HepG2 (cell line): ENCODE measurements at places on chromosomes 7 and 10. TPM values are rescaled to one million over a fixed set of nuclear protein-coding genes. Genes with fewer than 3 reads are reported as not detected.

GRCh38 chr7:84083846-84084245, 110.7 kb downstream of the SEMA3A start:
- DNase-seq: no peak

DNA sequence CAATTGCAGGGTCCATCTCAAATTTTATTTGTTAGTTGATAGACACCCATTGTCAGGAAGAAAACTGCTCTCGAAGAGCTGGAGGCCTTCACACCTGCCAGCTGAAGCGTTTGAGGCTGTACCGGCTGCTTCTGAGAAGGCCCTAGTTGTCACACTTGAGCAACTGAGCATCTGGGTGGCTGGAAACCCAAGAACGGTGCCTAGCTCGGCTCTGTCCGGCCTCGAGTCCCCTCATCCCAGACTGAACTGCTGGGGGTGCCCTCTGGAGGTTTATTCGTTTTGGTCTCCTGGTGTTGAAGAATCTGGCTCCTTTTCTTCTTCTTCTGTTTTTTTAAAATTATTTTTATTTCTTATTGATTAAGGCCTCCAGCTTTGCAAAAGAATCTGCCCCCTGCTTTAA, 59.3 kb upstream of the EXOC6 start:
- no peak for DNase-seq

SLC26A3 gene
- 0.08 and 0.11 TPM in 2 replicates for total RNA-seq

- DNase-seq: no peak
Measured at GRCh38 chr7:88363249-88363648, 56.6 kb upstream of the STEAP4 start.

DNA sequence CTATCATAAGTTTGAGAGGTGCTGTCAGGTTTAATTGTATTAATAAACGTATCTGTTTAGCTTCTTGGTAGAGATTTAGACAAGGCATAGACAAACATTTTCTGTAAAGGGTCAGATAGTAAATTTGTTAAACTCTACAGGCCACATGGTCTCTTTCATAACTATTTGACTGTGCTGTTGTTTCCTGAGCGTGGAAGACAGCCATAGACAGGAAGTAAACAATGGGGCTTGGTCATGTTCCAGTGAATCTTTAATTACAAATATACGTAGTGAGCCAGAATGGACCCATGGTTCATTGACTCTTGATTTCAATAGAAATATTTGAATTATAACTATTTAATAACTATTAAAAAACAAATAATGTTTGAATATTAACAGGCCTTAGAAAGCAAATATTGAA, 451.1 kb downstream of the SH2D4B start:
- no peak for DNase-seq

DNA sequence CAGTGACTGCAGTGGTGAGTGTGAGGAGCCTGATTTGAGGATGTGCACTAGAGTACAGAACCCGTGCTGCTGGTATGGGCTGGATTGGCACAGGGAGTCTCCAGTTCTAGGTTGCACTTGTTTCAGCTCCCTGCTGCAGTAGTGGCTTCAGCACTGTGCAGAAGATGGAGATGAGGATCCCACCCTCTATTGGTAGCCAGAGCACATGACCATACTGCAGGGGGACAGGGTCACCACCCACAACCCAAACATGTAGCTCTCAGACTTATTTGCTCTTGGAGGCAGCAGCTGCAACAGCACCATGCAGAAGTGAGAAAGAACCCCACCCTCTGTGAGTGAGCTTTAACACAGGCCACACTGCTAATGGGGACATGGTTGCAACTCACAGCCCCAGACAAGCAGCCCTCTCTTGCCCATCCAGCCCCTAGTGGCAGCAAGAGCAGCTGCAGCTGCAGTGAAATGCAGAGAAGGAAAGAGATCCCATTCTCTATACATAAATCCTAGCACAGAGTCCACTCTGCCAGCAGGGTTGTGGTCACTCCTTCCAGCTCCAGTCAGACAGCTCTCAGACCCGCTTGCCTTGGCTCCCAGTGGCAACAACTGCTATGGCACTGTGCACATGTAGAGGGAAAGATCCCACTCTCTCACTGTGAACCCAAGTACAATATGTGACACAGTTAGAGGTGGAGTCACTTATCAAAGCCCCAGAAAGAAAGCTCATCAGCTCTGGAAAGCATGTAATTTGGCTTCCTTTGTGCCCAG, 51.4 kb upstream of the SCIN start:
- peak; percentile 34 for DNase-seq

DNA sequence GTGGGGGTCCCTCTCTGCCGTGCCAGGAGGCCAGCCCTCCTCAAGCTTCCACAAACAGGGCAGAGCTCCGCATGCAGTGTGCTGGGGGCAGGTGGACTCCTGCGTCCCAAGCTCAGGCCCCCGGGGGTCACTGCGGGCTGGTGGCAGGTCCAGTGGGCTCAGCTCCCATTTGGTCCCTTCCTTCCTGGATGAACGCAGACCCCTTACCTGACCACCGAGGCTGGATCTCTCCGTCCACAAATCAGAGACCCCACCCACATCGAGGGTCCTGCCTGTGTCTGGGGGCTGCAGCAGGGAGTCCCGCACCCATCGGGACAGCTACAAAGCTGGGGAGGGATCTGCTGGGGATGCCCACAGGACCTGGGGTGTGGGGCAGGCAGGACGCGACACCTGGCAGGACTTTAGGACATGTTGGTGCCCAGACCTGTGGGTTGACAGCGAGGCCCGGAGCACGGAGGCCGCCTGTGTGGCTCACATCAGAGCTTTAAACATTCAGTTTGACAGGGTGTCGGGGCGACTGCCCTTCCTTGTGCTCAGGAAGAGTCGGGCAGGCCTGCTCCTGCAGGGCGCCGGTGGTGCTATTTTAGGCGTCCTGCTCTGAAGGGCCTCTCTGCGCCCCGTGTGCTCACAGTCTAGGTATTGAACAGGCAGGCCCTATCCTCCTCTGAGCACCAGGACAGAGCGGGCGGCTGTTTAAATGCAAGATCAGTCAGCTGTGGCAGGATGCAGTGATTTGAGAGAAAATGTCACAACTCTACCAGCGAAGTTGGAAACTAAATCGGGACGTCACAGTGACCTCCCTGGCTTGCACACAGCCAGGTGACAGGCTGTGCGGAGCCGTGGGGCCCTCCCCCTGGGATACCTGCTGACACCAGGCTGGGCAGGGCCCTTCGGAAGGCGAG, 15.9 kb upstream of the CFAP46 start:
- DNase-seq: no peak

- no peak for DNase-seq
Measured at GRCh38 chr7:43879477-43879876, 10.2 kb upstream of the MRPS24 start.

DNA sequence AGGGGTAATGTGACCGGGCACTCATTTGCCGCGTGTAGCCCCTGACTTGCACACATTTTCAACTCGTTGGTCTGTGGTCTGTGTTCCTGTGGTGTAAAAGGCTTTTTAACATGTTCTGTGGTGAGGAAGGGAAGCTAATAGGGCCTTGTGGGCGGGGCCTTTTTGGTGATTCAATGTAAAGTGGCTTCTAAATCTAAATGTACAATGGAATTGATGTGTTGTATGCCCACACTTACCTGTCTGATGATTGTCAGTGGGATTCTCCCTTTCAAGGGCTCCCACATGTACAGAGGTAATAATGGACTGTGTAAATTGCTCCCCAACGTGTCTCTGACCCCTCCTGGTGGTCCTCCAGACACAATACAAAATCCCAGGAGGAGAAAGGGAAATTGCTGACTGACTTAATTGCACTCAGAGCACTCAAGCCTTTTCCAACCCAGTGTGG, 43.1 kb upstream of the GATAD1 start:
- DNase-seq: no peak

ICA1 gene
- 0.29 TPM in 1 of 2 replicates, not detected in the other for total RNA-seq

GRCh38 chr7:16586081-16586874, 59.3 kb downstream of the ANKMY2 start:
- no peak for DNase-seq

GRCh38 chr10:93816123-93816747, 58.5 kb downstream of the LGI1 start:
- peak; percentile 9 for DNase-seq

PKD1L1 gene
- not detected in 2 replicates for total RNA-seq

DNA sequence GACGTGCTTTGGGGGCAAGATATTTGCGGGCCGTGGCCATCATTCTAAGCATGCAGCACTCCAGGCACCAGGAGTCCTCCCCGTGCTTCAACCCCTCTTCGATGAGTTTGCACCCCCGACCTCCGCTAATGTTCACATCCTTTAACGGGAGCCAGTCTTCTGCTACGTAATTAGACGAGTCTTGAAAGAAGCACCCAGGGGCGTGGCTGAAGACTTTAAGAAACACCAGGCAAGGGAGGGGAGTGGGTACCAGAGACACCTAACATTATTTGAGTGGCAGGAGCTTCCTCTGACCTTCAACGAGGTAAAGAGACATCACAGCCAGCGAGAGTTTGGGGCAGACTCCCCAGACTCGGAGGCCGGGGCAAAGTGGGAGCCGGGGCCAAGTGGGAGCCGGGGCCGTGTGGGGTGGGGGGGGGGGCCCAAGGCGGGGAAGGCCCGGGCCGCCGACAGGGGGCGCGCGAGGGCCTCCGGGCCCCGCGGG, 31.1 kb upstream of the TOMM7 start:
- DNase-seq: no peak

GRCh38 chr10:54903745-54904144, 102.7 kb upstream of the PCDH15 start:
- no peak for DNase-seq

DNA sequence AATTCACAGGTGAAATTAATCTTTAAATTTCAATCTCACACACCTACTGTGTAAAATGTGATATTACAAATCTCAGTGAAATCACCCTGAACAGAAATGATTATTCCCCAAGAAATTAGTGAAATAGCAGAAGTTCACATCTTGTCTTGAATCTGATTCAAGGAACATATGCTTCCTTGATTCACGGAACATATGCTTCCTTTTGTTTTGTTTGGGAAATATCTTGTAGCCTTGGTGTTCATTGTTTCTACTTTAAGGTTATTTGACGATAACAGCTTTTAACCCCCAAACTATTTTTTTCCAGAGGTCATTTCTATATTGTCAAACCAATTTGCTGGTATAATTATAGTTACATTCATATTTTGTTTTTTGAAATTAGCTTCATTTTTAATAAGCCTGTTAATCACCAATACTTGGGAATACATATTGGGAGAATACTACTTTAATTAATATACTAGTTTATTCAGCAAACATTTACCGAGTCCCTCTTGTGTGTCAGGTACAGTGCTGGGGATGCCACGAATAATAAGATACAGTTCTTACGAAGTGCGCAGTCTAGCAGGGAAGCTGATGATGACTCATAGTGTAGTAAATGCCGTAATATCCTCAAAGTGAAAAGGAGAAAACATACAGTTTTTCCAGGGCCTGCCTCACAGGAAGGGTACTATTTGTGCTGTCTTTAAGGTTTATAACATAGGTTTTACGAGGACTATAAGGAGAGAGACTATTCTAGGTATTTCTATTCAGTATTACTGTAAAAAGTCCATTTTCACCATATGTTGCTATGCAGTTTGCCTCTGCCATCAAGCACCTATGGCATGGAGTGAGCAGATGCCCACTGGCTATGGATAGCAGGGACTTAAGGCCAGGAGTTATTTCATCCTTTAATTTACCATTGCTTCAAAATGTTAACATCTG, 32.5 kb downstream of the PRKAR2B start:
- DNase-seq: no peak

HYAL4 gene
- not detected in 2 replicates for total RNA-seq

DNA sequence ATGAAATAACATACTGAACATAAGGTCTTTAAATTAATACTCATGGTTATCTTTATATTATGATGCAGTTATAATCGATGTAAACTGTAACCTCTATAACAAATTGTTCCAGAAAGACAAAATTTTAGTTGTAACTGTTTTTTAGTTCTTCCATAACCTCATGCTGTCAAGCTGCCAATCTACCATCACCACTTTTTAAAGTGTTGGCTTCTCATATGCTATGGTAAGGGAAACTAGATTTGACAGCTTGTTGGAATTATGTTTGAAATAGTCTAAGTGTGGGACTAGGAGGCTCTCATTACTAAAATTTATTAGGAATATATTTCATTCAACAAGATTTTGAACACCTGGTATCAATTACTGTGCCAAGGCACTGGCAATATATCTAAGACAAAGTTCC, 105.4 kb downstream of the NRBF2 start:
- no peak for DNase-seq

- no peak for DNase-seq
Measured at GRCh38 chr7:11757153-11757552, 74.8 kb downstream of the THSD7A start.

GRCh38 chr7:22698767-22699166, 28.2 kb upstream of the IL6 start:
- no peak for DNase-seq

IFIT1B gene
- not detected in 2 replicates for total RNA-seq

GRCh38 chr7:117095055-117095454, 141.8 kb downstream of the ST7 start:
- no peak for DNase-seq

- no peak for DNase-seq
Measured at GRCh38 chr7:64559206-64559605, 3.7 kb downstream of the ZNF680 start.

- DNase-seq: no peak
Measured at GRCh38 chr7:149774237-149775175, 1.1 kb upstream of the ZNF467 start.

- DNase-seq: peak; percentile 79
Measured at GRCh38 chr10:50511492-50512213, 112.1 kb downstream of the SGMS1 start.

- no peak for DNase-seq
Measured at GRCh38 chr10:129525401-129525801, 58.4 kb downstream of the MGMT start.

TMEM273 gene
- not detected in 2 replicates for total RNA-seq

GRCh38 chr10:26310361-26310760, 93.8 kb downstream of the GAD2 start:
- DNase-seq: no peak

DNA sequence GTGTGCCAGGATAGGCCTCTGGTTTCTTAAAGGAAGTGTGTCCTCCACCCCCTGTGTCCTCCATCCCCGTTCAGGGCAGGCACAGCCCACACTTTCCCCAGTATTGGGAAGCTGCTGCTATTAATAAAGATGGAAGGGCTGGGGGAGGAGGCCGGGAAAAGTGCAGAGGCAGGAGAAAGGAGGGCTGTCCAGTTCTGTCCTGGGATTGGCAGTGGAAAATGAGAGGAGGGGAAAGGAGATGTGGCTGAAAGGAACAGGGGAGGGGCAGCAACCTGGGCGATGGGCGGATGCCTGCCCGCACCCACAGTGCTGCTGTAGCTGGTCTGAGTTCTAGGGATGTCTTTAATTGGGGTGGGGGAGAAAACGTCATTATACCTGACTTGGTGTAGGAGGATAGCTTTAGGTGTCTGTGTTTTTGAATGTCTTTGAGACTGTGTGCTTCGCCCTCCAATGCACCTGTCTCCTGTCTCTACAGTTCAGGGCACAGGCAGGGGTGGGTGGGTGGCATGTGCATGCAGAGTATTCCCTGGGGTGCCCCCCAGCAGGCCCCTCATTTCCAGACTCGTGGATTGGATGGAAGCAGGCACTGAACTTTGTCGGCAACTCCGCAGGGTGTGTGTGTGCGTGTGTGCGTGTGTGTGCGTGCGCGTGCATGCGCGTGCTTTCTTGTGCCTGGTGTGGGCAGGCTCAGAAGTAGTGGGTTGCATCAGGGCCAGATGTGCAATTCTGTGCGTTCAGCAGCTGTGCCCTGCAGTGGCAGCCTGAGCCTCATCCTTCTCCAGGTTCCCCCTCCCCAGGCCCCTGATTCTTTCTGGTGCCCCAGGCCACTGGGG, 2.5 kb downstream of the TRIM8 start:
- no peak for DNase-seq

JAZF1 gene
- not detected in 2 replicates for total RNA-seq
